ENCODE measurements at places on chromosomes 13 and 19. TPM values are rescaled to one million over a fixed set of nuclear protein-coding genes. Genes with fewer than 3 reads are reported as not detected.

DNA sequence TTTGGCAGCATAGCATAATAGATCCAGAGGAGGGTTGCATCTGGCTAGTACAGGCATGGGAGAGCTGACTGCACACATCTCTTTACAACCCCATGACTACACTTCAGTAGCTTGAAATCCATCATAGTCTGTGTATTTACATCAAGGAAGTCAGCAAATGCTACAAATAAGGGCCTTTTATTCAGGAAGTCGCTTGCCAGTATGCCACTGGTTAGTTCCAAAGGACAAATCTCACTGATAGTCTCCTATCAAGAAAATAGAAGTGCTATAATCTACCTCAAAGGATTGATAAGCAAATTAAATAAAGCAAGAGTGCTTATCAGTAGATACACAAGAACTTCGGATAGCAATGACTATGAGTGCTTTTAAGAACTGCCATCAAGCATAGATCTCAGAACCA is 112.7 kb downstream of the KLF12 start:
- DNase-seq = no peak

The ZNF426 gene
- total RNA-seq = 12.7 TPM

- DNase-seq = peak; percentile 50
Observed at GRCh38 chr19:6720369-6721137, at the start of gene C3. TSS of gene C3 (minus strand) at chr19:6720650. CDS start at chr19:6720589, 61 bp downstream.

The SBK3 gene
- not detected for total RNA-seq

The CCDC70 gene
- total RNA-seq = not detected

- peak; percentile 14 for DNase-seq
Observed at GRCh38 chr19:38898788-38899446, 501 bp downstream of the SIRT2 start.

DNA sequence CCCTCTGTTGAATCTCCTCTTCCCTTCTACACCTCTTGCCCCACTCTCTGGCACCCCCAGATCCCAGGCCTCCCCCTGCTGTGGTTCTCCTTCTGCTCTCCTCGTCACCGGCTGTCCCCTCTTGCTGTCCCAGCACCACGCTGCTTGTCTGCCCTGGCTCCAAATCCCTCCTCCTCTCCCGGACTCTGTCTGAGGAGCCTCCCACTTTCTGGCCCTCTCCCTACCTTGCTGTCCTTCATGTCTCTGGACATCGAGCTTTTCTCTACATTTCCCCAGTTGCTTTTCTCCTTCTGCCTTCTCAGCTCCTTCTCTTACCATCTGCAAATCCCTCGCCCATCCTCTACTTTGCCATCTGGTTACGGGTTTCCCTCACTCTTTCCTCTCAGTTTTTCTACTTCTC is 1.2 kb downstream of the ZNF347 start:
- no peak for DNase-seq

The ARRDC5 gene
- total RNA-seq = not detected

- peak; percentile 84 for DNase-seq
Observed at GRCh38 chr19:13132471-13133180, 14.6 kb downstream of the NACC1 start.

DNA sequence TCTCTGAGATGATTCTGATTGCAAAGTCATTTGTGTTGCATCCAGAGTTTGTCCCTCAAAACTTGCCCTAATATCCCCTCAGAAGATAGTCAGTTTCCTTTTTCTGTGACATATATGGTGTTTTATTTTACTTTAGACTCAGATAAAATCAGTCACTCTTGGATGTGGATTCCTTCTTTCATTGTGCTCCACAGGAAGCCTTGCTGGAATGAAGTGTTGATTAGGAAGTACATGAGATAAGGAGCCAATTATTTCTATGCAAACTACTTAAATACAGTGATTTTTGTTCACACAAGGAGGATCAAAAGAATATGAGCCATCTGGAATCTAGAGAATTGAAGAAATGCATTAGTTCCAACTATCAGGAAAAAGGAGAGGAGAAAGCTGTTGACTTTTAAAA is 107.6 kb upstream of the RXFP2 start:
- no peak for DNase-seq

- DNase-seq = no peak
Observed at GRCh38 chr13:75628801-75629200, 7.3 kb upstream of the LMO7 start.

The NACC1 gene
- total RNA-seq = 139 TPM

DNA sequence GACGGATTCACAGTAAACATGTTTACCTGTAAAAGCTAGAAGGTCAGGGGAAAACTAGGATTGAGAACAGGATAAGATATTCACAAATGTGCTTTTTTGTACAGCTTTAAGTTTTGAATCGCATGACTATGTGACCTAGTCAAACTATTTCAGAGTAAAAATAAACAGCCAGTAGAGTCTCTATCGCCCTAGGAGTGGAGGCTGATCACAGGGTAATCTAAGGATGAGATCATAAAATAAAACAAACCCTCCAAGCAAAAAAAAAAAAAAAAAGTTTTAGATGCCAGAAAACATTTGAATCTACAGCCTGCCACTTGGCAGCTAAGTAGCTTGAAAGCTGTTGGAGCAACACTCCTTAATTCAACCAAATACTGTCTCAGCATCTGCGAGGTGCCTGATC is 26.8 kb downstream of the ZNF350 start:
- no peak for DNase-seq

GRCh38 chr19:19860756-19861390 is 4.8 kb upstream of the ZNF253 start:
- no peak for DNase-seq

DNA sequence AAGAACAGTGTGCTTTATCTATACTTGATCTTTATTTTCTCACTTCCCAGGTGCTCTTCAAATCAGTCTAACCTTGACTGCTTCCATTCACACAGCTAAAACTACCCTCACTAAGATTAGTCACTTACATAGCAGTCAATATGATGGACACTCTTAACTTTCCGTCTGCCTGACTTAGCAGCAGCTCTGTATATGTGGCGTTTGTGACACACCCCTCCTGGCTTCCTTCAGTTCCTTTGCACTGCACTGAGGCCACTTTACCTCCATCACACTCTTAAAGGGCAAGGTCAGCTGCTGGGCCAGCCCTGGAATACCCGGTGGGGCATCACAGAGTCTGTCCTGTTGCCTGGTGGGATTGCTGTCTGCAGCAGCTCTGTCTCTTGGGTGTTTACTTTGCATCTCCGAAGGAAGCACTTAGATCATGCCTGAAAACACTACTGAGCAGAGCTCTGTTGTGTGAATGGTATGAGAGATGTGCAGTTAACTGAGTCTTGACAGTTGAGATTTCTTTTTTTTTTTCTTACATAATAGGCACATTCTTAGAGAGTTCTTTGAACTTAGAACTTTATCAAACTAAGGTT is 35.6 kb upstream of the IL17D start:
- no peak for DNase-seq

The OXGR1 gene
- total RNA-seq = not detected

GRCh38 chr13:32209652-32210051 is 105.5 kb downstream of the ZAR1L start:
- DNase-seq = peak; percentile 16

GRCh38 chr13:67792151-67792676 is 562.1 kb upstream of the PCDH9 start:
- no peak for DNase-seq

DNA sequence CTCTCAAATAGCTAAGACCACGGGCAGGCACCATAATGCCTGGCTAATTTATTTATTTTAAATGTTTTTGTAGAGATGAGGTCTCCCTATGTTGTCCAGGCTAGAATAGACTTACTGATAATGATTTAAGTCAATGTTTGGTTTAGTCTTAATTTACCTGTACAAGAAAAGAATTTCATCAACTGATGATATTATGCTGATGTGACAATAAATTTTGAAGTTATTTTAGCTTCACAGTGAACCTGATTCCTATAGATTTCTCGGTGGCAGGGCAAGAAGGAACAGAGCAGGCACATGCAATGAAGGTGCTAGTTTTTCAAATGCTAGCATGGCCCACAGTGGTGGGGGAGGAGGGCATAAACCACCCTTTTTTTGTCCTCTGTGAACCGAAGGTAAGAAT is 42.6 kb upstream of the CBY2 start:
- no peak for DNase-seq

DNA sequence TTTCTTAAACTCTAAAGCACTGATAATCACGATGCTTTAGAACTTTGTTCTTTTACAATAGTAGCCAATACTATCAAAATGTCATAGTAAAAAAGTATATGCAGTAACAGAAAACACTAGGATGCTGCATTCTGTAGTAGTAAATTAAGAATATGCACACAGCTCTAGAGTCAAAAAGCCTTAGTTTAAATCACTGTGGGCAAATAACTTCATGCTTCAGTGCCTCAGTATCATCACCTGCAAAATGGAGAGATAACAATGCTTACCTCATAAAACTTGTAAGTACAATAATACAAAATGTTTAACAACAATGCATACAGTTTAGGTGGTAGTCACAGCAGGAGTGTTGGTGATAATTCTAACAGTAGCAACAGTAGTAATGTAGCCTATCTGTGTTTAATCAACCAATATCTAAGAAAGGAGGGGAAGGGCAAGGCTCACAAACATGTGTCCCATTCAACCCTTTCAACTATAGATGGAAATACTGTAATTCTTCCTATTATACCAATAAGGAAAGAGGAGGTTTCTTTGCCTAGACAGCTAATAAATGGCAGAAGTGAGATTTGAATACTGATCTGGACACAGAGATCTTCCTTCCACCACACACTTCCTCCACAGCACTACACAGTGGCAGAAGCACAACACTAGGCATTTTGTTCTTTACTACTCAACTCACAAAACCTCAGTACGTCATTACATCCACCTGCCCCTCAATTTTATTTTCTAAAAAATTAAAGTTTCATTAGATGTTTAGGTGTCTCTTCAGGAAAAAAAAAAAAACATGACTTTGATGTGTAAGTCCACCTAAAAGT is 4.6 kb downstream of the RBM26 start:
- no peak for DNase-seq

The OR10H1 gene
- not detected for total RNA-seq

The SIGLEC9 gene
- not detected for total RNA-seq

DNA sequence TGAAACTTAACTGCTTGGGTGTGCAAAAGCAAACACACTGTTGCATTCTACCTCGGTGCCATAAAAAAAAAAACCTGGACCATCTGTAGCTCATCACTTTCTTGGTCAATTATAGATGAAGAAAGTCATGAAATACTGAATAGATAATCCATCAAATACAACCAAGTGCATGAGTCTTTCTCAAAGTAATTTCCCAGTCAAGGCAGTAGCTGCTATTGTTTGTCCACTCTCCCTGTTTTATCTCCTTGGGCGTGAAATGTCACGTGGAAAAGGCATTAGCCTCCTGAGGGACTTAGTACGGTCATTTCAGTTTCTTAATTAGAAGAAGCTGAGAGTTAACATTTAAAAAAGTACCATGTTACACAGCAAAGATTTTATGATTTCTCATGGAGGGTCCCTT is 1697.9 kb downstream of the PCDH9 start:
- no peak for DNase-seq

DNA sequence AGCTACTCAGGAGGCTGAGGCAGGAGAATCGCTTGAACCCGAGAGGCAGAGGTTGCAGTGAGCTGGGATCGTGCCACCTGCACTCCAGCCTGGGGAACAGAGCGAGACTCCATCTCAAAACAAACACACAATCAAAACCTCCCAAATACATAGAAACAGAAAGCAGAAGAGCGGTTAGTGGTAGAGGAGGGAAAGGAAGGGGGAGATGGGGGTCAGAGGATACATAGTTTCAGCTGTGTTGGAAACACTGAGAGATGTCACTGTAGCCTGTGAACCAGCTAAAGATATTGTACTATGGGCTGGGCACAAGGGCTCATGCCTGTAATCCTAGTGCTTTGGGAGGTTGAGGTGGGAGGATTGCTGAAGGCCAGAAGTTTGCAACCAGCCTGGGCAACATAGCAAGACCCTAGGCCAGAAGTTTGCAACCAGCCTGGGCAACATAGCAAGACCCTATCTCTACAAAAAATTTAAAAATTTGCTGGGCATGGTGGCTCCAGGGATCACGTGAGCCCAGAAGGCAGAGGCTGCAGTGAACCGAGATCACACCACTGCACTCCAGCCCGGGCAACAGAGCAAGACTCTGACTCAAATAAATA is 49.9 kb downstream of the GNG7 start:
- no peak for DNase-seq

The POU4F1 gene
- not detected for total RNA-seq

The CPAMD8 gene
- not detected for total RNA-seq

- no peak for DNase-seq
Observed at GRCh38 chr19:1482361-1483130, 3.5 kb upstream of the C19orf25 start.

- no peak for DNase-seq
Observed at GRCh38 chr13:103272770-103273169, 206.6 kb upstream of the SLC10A2 start.

The MYO16 gene
- total RNA-seq = not detected

The PGLYRP2 gene
- not detected for total RNA-seq

The BEST2 gene
- not detected for total RNA-seq

GRCh38 chr19:11510444-11510843 is 4.8 kb upstream of the ZNF653 start:
- DNase-seq = no peak

GRCh38 chr13:39784347-39784746 is 128.9 kb downstream of the COG6 start:
- DNase-seq = peak; percentile 21

The AMH gene
- 1.0 TPM for total RNA-seq

The ERICH6B gene
- total RNA-seq = not detected

The PRR12 gene
- 24.5 TPM for total RNA-seq

- no peak for DNase-seq
Observed at GRCh38 chr13:31036731-31037695, 104.6 kb downstream of the TEX26 start.

The LRRC8E gene
- 5.9 TPM for total RNA-seq

GRCh38 chr13:40749327-40749726 is 21.7 kb downstream of the MRPS31 start:
- no peak for DNase-seq

The RGS9BP gene
- total RNA-seq = 0.22 TPM

The LILRB3 gene
- total RNA-seq = not detected

The ZFR2 gene
- not detected for total RNA-seq

The PSG4 gene
- total RNA-seq = 0.32 TPM

GRCh38 chr13:78239714-78240113 is 321.1 kb upstream of the EDNRB start:
- no peak for DNase-seq

- no peak for DNase-seq
Observed at GRCh38 chr13:113918981-113919701, 54.7 kb downstream of the C13orf46 start.

- DNase-seq = peak; percentile 85
Observed at GRCh38 chr19:51359294-51359693, 6.9 kb downstream of the ETFB start.

DNA sequence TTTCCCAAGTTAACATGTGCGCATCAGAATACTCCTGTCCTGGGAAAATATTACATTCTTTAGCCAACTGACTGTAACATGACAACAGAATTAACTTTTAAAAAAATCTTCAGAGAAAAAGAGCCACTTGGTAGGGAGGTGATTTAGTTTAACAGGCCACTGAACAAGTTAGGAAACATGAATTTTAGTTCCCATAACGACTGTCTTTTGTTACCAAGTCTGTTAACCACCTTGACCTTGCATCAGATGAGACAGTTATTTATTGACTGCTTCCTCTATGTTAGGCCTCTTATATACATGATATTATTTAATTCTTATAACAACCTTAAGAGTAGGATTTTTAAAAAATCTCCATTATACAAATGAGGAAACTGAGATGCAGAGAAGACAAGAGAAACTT is 268.6 kb downstream of the NDFIP2 start:
- no peak for DNase-seq

GRCh38 chr19:45153339-45154063 is 7.3 kb downstream of the NKPD1 start:
- DNase-seq = no peak

Measured in HFFc6 (cell line).